CD8-positive, alpha-beta memory T cell (primary cell): ENCODE measurements at places on chromosomes 7 and 10. TPM values are rescaled to one million over a fixed set of nuclear protein-coding genes. Genes with fewer than 3 reads are reported as not detected.

The PTPRN2 gene
- total RNA-seq: 0.42 TPM

The IL2RA gene
- total RNA-seq: 1,178 TPM

The VSTM4 gene
- total RNA-seq: 0.09 TPM

The FEZF1 gene
- total RNA-seq: not detected

The POLR2J gene
- total RNA-seq: 76.1 TPM

The VPS41 gene
- total RNA-seq: 66.0 TPM

The NRF1 gene
- total RNA-seq: 23.7 TPM

- DNase-seq: no peak
Measured at GRCh38 chr7:3404501-3404900, 103.4 kb downstream of the SDK1 start.

GRCh38 chr7:32217341-32218153, 147.3 kb upstream of the PDE1C start:
- no peak for DNase-seq

- no peak for DNase-seq
Measured at GRCh38 chr10:117673230-117674010, 130.9 kb downstream of the EMX2 start.

DNA sequence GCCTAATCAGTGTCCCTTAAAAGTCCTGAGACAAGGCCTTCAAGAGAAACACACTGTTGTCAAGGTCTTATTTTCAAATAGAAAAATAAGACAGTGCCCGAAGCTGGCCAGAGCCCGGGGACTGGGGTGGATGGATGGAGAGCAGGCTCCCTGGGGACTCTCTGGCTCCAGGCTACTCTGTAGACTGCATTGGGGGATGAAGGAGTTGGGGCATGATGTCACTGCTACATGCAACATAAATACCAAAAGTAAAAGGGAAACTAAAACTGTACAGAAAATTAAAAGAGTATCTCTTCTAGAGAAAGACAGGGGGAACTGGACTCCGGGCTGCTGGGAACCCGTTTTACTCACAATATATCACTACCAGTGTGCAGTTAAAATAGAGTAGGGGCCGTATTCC, 629.8 kb downstream of the KCNMA1 start:
- no peak for DNase-seq

DNA sequence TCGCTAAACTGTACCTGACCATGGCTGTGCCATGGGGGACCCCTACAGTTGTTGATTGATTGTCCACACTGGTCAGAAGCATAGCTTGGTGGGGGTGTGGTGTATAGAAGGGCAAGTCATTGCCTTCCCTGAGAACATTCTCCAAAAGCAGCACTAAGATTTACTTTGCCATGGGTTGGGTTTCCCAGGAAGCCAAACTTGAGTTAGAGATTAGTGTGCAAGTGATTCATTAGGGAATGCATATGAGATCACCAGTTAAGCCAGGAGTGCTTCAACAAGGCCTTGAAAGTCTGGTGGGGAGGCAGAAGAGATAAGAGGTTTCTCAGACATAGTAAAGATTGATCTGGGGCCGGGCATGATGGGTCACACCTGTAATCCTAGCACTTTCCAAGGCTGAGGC, 21.4 kb upstream of the TPST1 start:
- no peak for DNase-seq

GRCh38 chr10:101123085-101123814, 7.8 kb upstream of the TLX1 start:
- no peak for DNase-seq

GRCh38 chr10:101319241-101319915, 34.6 kb upstream of the BTRC start:
- DNase-seq: no peak

DNA sequence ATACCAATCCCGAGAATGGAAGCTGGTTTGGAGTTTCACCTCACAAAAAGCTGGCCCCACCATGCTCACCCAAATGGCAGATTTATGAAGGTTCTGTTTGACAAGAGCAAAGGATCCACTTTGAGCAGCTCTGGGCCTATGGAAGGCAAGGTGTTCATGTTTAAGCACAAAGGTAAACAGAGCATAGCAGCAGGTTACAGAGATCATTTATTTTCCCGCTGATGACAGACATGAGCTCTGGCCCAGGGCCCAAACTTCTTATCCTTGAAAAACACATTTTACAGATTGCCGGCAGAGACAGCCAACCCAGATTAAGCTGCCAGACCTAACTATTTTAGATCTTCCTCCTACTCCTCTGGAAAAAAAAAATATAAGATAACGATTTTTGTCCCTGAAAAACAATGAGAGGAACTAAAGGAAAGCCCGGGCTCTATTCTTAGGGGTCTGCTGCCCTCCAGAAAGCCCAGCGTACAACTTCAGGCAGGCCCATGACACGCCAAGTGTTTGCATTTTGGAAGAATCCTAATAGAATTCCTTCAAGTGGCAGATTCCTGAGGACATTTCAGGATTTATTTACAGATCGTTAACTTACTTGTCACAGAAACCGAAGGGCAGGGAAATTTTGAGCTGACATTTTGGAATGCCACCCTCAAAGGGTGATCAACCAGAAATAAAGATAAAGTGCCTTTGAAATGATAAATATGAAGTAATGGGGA, 40.0 kb downstream of the SYPL1 start:
- no peak for DNase-seq

GRCh38 chr10:73614720-73615119, 23.6 kb upstream of the USP54 start:
- no peak for DNase-seq

- DNase-seq: no peak
Measured at GRCh38 chr10:52484206-52485065, 170.4 kb downstream of the DKK1 start.

- DNase-seq: no peak
Measured at GRCh38 chr10:102341038-102341688, 54.3 kb upstream of the NFKB2 start.
